ENCODE measurements at places on chromosomes 6 and 20.

DNA sequence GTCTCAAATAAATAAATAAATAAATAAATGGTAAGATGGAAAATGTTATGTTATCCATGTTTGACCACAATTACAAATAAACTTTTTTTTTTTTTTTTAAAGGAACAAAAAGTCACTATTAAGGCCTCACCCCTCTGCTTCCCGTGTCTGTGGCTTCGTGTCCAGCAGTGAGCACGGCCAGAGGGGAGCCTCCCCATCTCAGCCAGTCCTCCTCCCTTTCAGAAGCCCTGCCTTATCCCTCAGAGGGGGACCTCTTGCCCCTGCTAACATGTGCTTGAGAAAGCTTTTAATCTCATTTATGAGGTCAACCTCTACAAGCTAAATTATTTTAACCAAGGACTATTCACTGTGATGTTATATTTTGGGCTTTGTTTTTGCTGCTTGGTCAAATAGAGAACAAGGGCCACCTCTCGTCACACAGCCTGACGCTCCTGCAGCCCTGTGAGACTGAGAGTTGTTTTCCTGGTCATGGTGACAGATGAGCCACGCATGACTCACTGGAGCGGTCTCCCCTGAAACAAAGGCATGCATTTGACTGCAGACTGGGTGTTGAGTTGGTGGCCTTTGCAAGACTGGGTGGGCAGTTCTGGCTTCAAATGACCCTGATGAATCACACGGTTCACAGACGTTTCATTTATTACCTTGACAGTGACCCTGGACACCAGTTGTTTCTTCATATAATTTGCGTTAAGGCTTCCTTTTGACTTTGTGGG, 131.8 kb downstream of the TIAM2 start:
- no peak for DNase-seq

DNA sequence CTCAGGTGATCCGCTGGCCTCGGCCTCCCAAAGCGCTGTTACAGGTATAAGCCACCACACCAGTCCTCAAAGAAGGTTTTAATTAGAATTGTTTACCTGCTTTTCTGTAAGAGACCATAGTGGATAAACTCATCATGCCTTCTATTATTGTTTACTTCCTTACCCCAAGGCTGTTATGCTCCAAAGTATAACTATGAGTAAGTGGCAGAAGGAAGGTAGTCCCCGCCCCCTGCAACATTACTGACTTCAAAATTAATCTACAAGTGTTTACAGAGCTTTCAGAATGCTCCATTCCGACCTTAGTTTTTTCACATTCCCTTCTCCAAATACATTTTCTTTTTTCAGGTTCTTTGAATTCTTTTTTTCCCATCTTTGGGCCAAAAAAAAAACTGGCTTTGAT, 480.5 kb upstream of the NOX3 start:
- DNase-seq = no peak

DNA sequence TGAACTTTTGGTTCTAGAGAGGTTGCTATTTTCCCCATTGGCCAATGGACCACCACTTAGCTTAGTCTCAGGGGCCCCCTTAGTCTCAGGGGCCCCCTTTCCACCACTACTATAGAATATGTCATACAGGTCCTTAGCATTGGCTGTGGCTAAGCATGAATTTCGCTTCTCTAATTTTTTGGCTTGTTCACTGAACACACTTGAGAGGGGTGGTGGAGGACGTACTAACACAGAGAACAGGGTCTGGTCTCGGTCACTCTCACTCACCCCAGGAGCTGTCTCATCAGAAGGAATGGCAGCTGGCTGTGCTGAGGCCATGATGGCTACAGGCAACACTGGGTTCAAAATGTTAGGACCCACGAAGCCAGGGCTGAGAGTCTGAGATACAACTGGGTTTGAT, 30.3 kb downstream of the ZNF318 start:
- no peak for DNase-seq

DNA sequence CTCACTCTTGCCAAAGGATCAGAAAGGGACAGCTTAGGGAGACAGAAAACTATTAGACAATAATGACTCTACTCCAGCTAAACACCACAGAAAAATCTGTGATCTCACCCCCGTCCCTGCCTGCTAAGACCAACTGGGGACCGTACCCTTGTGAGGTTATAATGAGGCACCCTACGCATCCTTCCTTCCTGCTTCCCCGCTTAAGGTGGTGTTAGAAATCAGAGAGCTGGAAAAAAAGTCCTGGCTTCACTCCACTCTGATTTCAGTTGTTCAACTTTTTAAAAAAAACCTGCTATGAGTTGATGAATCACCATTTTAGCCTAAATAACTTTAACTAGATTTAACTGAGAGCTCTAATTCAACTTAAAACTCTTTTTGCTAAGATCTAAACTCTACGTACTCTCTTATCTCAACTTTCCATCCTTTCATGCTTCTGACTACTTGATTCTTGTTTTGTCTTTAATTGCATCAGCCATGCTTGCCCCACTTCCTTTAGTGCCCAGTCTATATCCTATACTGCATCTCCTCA, 35.8 kb upstream of the TMEM14A start:
- DNase-seq = no peak

GRCh38 chr6:100415768-100416167, 49.0 kb downstream of the SIM1 start:
- no peak for DNase-seq

DNA sequence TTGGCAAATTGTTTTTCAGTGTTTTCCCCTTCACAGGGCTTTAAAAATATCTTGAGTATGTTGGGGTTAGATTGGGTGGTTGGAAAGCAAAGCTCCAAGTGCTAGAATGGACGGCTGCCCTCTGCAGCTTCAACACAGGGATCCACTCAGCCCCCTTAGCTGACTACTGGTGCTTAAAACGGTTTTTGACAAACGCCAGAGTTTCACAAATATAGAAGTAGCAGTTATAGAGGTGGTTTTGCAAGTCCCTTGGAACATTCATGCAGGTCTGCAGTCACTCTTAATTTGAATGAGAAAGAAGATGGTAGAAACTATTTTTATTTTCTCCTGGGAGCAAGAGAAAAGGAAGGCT, 175.9 kb downstream of the ARID1B start:
- DNase-seq = no peak

- DNase-seq = no peak
Observed at GRCh38 chr20:44624743-44625271, 26.7 kb downstream of the ADA start.

DNA sequence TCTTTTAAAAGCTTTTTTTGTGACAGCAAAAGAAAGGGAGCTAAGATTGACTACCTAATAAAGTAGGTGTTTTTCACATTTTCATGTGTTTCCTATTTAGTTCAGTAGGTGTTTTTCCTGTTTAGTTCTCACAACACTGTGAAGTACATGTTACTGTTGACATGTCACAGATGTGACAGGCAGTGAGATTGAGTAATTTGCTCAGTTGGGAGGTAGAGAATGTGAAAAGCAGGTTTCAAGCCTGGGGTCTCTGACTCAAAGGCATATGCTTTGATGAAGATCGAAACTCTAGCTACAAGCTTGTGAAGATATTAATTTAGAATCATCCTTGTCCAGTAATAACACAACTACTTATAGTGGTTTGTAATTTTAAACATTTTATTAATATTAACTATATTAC, 43.1 kb downstream of the SLX4IP start:
- DNase-seq = no peak

DNA sequence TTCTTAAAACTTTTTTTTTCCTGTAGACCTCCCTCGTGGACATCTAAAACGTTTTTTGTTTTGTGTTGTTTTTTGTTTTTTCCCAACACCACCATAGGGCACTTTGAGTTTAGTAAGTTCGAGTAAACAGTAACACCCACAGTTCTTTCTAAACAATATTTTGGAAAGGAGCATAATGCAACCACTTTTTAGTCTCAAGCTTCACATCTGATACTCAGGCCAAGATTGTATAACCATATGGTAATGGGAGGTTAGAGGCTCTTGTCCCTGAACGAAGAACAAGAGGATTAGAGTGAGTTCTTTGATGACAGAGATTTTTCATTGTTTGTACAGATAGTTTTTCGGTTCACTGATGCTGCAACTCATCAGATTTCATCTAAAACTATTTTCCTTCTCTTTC, 144.6 kb downstream of the MTHFD1L start:
- DNase-seq = no peak

- no peak for DNase-seq
Observed at GRCh38 chr6:163444077-163444476, 29.6 kb downstream of the QKI start.

Measured in left forelimb (tissue), 1 donor.